Neural crest cell (in vitro differentiated cells): ENCODE measurements at places on chromosomes 7 and 10. TPM values are rescaled to one million over a fixed set of nuclear protein-coding genes. Genes with fewer than 3 reads are reported as not detected.

DNA sequence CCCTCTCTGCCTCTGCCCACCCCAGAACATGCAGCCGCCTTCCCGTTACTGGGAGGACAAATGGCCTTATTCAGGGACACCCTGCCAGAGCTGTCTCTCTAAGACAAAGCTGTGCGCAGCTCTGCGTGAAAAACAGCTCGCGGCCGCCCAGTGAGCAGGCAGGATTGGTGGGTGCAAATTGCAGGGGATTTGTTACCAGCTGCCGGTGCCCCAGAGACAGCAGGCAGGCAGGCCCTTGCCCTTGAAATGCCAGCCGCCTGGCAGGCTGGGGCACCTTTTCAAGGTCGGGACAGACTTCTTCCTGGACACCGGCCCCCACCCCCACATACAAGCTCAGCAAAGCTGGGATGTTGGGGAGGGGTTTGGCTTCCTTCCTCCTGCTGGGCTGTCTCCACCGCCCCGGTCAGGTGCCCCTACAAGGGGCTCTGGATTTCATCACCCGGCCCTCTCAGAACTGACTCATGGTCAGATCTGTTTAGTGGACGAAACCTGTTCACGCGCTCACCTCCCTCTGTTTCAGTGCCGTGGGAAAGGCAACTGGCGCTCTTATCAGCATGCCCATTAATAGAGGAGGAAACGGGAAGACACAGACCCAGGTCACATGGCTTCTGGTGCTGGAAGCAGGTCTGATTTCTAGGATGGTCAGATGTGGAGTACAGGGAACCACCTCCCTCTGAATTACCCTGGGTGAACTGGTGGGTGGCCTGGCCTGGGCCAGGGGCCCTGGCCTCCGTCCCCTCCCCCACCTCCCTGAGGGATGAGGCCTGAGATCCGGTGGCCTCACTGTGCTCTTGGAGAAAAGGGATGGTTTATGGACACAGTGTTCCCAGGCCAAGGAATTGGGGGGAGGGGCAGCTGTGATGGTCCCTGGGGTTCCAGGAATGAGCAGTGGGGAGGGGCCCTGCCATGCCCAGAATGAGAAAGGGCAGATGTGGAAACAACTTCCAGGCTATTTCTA lies 123.9 kb upstream of the PPIF start:
- DNase-seq, result no peak

DNA sequence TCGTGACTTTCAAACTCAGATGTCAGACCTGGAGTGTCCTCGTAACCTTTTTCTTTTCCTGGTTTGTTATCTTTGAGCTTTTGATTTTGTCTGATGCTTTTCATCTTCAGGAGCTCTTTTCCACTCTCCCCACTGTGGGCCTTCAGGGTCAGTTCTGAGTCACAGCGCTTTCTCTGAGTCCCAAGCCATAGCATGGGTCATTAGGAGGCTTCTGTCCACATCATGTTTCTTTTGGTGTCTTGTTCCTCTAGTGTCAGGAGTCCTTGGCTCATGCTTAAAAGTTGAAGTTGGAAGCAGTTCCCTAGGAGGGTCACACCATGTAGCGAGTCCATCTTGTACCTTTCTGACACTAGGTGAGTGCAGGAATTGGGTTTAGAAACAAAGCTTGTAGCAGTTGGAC lies 40.3 kb downstream of the DAGLB start:
- no peak for DNase-seq

DNA sequence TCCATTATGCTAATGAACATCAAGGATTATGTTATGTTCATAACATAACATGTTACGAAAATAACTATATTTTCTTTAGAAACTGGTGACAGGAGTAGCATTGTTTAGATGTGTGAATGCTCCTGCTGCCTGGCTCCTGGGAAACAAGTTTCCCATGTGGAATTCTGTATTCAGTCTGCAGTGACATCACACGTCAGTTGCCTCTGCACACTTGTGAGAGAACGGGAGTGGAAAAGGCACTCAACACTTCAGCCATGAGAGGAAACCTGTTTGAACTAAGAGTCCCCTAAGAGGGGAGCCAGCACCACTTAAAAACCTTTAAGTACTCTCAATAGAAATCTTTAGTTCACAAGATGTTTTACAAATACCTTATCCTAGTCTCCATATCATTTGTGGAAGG lies 140.3 kb upstream of the FAM20C start:
- DNase-seq, result no peak

DNA sequence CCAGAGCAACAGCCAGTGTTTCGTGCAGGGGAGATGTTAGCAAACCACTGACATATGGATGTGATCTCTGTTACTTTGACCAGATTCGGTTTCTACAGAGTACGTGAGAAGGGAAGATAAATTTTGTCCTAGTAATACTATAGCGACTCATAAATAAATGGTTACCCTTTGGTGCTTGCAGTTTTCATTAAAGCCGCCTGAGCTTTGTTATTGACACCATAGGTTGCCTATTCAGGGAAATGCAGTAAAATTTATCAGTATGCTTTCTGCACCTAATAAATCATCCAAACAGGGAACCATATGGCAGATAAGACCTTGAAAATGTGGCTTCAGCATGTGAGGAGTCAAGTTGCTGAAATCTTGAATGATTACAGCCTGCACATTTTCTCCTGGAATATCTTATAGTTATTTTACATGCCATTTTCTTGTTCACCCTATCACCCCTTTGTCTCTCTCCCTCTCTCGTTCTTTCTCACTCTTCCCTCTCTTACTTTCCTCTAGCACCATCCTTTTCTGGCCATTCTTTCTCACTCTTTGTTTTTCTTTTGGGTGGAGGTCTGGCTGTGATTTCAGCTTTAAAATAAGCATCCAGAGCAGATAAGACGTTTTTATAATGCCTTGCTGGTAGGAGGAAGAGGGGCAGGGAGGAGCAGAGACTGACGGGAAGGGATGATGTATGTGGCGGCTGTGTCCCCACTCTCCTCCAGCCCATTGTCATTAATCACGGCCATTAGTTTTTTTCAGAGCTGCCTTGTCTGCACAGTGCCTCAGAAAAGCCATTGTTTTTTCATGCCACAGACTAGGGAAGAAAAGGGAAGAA lies 182.5 kb downstream of the LRMDA start:
- DNase-seq, result no peak

- DNase-seq, result no peak
Measured at GRCh38 chr7:101106386-101106785, 20.5 kb upstream of the SERPINE1 start.

Gene ODAD2
- 4.1 and 6.6 TPM in 2 replicates for total RNA-seq

Gene FIGNL1
- 40.4 and 44.0 TPM in 2 replicates for total RNA-seq

DNA sequence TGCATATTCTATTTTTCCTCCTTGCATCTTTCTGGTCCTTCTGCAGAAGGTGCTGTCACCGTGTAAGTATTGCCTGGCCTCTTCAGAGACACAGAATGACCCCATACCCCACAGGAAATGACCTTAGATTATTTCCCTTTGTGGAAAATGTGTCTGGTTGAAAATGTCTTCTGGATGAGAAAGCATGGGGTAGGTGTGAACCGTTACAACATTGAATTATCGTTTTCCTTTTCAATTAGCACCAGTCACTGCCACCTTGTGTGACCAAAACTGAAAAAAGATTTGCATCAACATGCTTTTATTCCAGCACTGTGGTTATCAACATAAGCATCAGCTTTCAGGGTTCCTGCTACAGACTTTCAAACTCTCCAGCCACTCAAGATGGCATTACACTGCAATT lies 58.0 kb upstream of the CELF2 start:
- DNase-seq, result no peak

- no peak for DNase-seq
Measured at GRCh38 chr7:45680776-45681175, 106.6 kb downstream of the ADCY1 start.

GRCh38 chr7:156667110-156667426 lies 26.5 kb downstream of the RNF32 start:
- DNase-seq, result no peak

Gene CUZD1
- not detected in 2 replicates for total RNA-seq

DNA sequence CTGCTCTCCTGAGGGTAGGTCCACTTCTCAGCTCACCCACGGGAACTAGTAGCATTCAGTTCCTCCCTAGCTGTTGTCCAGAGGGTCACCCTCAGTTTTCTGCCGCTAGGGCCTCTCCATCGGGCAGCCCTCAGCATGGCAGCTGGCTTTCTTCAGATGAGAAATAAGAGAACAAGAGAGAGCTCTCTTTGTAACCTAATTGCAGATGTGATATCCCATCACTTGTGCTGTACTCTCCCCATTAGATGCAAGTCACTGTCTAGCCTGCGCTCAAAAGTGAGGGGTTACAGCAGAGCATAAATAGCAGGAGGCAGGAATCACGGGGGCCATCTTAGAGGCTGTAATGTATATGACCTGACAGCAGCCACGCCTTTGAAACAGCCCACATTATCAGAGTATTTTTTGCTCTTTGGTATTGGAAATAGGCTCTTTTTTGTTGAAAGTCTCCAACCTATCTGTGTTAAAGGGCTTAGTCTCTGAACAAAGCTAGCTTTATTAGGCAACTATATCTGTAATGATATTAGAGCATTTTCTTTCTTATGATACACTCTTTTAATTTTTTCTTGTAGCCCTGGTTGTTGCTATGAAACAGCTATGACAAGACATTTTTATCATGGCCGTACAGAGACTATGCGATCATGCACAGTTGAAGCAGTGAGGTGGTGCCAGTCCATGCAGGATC lies 45.7 kb downstream of the CROT start:
- no peak for DNase-seq

GRCh38 chr10:87507879-87508483 lies 3.3 kb downstream of the MINPP1 start:
- no peak for DNase-seq
